ENCODE measurements at places on chromosomes 11 and 22. TPM values are rescaled to one million over a fixed set of nuclear protein-coding genes. Genes with fewer than 3 reads are reported as not detected.

DNA sequence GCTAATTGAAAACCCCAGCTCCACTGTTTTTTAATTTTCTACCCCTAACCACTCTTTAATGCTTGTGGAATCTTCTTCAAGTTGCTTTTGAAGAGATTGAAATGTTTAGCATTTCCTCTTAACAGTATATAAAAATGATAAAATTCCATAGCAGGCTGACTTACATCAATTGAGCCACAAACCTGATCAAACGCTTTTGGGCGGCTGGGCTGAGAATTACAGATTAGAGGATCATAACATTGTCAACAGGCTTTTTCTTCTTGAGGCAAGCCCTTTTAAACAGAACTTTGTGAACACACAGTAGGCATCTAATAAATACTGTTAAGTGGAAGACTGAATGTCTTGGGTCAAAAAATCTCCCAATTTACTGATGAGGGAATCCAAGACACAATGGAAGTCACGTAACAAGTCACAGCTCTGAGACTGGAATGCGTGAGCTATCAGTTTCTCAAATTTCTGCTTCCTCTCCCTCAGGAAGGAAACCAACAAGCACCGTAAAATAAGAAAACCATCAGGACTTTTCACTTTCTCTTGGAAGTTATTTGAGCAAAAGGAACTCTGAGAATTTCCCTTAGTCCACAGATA is 50.0 kb upstream of the CCDC89 start:
- DNase-seq = no peak

- no peak for DNase-seq
Observed at GRCh38 chr22:33477120-33478111, 419.2 kb upstream of the SYN3 start.

DNA sequence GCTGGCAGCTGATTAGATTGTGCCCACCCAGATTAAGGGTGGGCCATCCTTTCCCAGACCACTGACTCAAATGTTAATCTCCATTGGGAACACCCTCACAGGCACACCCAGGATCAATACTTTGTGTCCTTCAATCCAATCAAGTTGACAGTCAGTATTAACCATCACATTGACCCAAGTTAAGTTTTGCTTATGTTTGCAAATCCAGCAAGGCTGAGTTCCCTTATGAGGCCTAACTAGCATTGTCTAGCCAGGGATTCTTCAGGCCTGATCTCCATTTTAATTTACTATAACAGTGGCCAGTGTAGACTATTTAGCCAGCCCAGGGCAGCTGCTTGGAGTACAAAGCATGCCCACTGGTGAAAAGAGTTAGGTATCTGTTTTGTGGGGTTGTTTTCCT is 2.3 kb upstream of the KCTD14 start:
- no peak for DNase-seq

PRDM11 gene
- 11.5 TPM for total RNA-seq

GRCh38 chr11:44565953-44566949 is 788 bp downstream of the CD82 start:
- DNase-seq = peak; percentile 45

DNA sequence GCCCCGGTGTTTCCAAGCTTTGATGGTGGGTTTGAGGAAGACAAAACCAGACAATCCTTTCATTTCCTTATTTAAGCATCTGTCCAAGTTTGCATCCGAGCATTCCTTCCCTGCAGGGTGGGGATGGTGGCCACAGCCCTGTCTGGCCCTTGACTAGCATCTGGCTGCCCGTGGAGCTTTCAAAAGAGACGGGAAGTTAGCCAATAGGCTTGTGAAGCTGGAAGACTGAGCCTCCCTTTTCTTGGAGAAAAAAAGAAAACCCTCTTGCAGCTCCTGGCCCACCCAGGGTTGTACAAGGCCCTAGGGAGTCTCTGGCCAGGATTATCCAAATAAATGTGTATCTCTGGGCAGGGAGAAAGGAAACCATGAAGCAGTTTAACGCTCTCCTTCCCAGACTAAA is 60.6 kb downstream of the MICAL2 start:
- DNase-seq = no peak

- no peak for DNase-seq
Observed at GRCh38 chr11:72577271-72577721, 96.9 kb downstream of the PDE2A start.

MPEG1 gene
- total RNA-seq = not detected

C11orf52 gene
- total RNA-seq = 4.0 TPM

DNA sequence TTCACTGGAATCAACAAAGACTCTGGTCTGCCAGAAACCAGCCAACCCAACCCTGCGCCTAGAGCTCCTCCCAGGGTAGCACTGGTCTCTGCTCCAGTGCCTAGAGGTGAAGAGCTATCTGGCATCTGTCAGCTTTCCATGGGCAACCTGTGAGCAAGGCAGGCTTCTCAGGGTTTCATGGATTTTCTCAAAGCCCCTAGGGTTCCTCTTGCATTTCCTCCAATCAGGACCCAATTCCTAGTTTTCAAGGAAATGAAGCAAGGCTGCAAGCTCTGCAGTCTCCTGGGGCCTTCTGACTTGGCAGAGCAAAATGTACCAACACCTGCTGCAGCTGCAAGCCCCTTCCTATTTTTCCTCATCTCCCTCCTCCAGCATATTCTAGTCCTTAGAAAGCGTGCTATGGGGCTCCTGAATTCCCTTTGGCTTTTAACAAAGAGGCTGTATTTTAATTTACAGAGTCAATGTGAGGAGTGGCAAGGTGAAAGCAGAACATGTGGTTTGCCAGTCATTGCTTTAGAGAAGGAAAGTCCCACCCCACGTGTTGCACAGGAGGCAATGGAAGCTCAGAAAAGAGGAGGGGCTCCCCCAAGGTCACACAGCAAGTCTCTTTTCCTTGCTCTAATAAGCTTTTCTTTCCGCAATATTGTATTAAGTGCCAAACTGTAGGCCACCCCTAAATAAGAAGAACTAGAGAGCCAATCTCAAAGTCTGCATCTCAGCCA is 33.0 kb upstream of the RIC3 start:
- no peak for DNase-seq

GRCh38 chr11:126604461-126604860 is 249.0 kb downstream of the ST3GAL4 start:
- no peak for DNase-seq

ANGPTL5 gene
- not detected for total RNA-seq

DNA sequence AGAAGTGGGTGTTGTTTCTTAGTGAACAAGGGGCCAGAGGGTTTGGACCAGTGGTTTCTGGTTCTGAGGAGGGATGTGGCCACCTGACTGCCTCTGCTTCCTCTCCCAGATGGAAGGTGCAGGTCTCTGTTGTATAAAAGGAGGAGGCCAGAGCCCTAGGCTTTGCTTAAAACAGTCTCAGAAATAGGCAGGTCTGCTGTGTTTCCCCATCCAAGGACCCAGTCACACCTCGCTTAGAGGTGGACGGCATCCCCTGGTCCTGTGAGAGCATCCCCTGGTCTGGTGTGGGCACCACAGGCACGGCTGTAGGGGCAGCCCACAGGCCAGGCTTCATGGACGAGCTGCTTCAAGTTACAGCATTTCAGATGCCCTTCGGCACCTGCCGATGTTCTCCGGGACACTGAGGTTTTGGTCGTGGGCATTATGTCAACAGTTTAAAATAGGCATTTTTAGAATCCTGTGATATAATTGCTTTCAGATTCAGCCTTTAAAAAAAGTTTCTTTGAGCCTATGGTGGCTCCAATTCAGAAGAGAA is 45.7 kb upstream of the SHANK2 start:
- peak; percentile 16 for DNase-seq

LRRC74B gene
- not detected for total RNA-seq

DNA sequence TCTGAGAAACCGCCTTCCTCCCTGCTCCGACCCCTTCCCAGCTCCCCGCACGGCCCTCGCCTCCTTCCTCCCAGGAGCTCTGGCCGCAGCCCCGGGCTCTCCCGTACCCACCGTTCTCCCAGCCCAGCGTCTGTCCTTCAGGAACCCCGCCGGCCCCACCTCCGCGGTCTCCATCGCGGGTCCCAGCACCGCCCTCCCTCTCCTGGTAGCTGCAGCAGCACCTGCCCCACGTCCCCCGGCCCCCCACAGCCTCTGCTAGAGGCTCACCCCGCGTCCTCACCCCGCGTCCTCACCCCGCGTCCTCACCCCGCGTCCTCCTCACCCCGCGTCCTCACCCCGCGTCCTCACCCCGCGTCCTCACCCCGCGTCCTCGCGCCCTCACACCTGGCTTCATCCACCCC is 85.9 kb downstream of the WNT7B start:
- DNase-seq = no peak

DNA sequence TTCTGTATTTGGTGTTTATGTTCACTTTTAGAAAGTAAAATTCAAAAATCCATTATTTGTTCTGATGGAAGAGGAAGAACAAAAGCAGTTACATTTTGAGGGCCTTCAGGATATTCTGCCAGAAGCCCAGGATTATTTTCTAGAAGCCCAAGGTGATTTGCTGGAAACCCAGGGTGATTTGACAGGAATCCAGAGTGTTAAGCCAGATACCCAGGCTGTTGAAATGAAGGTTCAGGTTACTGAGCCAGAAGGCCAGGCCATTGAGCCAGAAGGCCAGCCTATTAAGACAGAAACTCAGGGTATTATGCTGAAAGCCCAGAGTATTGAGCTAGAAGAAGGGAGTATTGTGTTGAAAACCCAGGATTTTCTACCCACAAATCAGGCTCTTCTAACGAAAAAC is 33.1 kb downstream of the CCDC15 start:
- DNase-seq = no peak

DNA sequence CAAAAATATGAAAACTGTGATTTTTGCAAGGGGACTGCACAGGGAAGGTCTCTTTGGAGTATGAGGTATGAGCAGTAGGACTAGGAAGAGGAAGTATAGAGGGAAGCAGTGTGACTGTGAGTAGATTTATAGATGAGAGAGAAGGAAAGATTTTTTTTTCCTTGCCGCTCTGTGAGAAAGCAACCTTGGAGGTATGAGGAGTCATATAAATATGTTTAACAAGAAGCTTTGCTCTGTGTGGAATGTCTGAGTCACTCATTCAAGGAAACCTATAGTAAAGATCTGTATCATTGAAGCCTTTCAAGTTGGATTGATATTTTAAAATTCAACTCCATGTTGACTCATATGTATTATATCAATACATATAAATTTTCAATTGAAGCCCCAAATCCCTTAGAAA is 26.2 kb downstream of the DNHD1 start:
- DNase-seq = no peak

DNA sequence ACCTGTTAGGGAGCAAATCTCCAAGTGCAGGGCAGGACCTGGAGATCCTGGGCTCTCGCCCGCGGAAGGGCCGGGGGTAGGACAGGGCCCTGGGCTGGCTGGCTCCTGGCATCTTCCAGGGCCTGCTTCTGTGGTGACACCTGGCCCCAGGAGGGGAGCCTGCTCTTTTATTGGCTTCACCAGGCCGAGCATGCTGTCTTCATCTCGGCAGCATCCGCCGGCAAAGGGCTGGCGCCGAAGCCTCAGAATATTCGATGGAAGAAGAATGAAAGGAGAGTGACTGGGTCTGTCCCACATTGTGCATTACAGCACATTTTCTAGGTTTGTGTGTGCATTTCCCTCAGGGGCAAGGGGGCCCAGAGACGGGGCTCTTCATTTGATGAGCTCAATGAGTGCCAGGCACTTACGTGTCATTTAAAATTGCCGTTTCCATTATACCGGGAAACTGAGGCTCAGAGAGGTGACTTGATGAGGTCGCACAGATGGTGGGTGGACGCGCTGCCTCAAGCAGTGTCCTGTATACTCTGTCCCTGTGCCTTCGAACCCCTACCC is 70.0 kb downstream of the RBX1 start:
- DNase-seq = peak; percentile 42

- peak; percentile 66 for DNase-seq
Observed at GRCh38 chr11:121082670-121083069, 18.4 kb upstream of the TECTA start.

PATE4 gene
- not detected for total RNA-seq

DGCR6 gene
- total RNA-seq = 2.2 TPM

DNA sequence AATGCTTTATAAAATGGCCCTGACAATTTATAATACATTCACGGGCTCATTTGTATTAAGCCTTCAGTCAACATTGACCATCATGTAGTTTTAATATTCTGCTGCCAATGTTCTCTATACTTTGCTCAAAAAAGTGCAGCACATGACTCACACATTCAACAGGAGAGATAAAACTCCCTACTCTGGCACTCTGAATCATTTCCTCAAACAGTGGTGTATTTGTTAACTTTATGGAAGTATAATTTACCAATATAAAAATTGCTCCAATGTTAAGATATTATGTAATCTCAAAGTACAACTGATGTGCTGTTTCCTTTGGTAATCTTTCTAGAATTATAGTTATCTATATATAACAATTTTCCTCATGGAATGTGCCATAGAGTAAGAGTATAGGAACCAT is 39.9 kb downstream of the MAML2 start:
- DNase-seq = no peak

GRCh38 chr11:87391496-87391895 is 353.8 kb downstream of the TMEM135 start:
- DNase-seq = no peak

FOSL1 gene
- total RNA-seq = 33.7 TPM

DNA sequence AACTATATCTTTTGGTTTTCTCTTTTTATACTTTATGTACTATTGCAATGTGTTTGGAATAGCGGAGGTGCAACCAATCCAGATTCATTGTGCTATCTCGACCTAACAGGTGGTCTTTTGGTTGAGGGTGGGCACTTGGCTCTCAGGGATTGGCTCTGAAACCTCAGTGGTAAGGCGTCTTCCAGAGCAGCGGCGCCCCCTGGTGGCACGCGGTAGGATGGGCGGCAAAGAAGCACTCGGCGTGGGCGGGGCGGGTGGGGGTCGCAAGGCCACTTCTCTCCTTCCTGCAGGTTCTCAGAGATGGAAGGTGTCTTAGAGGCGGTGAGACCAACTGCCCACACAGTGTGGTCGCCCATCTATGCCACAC is 19.2 kb upstream of the PLET1 start:
- DNase-seq = peak; percentile 82

MS4A6E gene
- total RNA-seq = not detected

C11orf42 gene
- total RNA-seq = not detected

TBC1D22A gene
- total RNA-seq = 19.3 TPM

CLMP gene
- total RNA-seq = 11.8 TPM

- DNase-seq = no peak
Observed at GRCh38 chr11:19966441-19966840, 193.8 kb downstream of the DBX1 start.

OR5P2 gene
- not detected for total RNA-seq

GRCh38 chr11:12164061-12165014 is 53.9 kb downstream of the MICAL2 start:
- DNase-seq = no peak

GRCh38 chr22:20503816-20504215 is 3.6 kb upstream of the MED15 start:
- no peak for DNase-seq

CHST1 gene
- 0.57 TPM for total RNA-seq

DNA sequence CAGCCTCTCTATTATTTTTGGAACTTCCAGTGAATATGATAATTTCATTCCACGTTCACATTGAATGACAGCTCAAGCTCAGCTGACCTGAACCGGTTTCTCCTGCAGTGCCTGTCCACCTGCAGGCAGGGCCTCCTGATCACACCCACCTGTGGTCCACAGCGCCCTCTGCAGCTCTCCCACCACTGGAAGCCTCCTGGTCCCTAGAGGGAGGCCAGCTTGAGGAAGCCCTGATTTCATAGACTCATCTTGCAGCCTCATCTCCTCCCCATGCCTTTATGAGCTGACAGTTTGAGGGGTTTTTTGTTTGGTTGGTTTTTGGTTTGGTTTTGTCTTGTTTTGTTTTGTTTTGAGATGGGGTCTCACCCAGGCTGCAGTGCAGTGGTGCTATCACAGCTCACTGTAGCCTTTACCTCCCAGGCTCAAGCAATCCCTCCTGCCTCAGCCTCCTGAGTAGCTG is 29.9 kb upstream of the MALAT1 start:
- peak; percentile 94 for DNase-seq
